ENCODE measurements at places on chromosomes 16 and 17. TPM values are rescaled to one million over a fixed set of nuclear protein-coding genes. Genes with fewer than 3 reads are reported as not detected.

Gene ADGRG3
- total RNA-seq: 0.14 TPM

Gene KRT39
- total RNA-seq: not detected

Gene GCGR
- total RNA-seq: not detected

DNA sequence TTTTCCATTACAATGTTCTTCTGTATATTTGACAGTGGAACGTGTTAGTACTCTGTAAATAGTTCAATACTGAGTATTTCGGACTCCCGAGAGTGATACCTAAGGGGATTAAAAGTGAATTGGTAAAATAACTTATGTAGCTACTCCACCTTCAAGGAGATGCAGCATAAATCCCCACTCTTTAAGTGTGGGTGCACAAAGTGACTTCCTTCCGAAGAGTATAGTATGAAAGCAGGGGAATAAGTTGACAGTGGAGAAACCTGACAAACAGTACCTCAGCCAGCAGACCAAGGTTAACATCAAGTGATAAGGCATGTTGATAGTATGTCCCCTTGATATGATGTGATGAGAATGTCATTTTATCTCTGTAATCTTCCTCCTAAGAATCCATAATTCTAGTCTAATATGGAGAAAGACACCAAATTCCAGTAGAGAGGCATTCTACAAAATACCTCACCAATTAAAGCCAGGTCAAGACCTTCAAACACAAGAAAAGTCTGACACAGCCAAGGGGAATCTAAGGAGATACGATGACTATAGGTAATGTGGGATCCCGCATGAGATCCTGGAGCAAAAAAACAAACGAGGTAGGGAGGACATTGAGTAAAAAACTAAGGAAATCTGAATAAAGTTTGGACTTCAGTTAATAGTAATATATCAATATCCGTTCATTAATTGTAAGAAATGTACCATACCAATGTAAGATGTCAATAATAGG lies 1.8 kb upstream of the ZPBP2 start:
- no peak for DNase-seq

DNA sequence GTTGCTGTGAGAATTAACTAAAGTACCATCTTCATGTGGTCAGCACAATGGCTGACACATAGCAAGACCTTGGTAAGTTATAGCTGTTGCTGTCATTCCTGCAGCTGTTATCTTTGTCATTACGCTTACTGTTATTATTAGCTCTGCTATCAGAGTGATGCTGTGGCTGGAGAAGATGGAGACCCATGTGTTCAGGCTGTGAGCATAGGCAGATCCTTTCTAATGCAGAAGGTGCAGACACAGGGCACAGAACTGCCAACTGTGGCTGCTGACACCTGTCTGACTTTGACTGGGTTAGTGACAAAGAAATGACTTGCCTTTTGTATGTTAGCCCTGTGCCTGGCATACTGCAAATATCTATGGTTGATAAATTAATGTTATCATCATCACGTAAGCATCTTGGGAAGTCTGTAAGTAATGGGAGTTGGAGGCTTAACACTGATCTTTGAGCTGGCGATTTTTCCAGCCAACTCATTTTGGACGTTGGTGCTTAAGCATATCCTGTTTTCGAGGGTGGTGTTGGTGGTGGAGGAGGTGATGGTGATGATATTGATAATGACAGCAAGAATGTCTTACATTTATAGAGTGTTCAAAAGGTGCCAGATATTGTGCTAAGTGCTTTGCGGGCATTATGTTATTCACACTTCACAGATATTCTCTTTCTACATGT lies 695.3 kb downstream of the WWOX start:
- no peak for DNase-seq

Gene NARF
- 64.2 TPM for total RNA-seq

DNA sequence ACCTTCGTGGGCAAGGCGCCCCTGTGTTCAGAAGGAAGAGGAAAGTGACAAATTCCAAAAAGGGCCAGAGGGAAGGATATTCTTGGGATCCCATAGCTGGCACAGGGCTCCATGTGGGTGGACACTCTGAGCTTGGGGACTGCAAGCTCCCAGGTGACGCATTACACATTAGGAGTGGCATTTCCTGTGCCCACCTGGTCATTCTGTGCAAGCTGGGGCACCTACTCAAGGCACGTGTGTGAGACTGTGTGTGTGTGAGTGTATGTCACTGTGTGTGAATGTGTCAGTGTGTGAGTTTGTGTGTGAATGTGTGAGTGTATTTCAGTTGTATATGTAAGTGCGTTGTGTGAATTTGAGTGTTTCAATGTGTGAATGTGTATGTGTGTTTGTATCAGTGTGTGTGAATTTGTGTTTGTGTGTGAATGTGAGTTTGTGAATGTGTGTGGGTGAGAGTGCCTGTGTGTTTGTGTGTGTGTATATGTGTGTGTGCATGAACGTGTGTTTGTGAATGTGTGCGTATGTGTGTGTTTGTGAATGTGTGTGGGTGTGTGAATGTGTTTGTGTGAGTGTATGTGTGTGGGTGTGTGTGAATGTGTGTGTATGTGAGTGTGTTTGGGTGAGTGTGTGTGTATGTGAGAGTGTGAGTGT lies 1.6 kb upstream of the CD300A start:
- DNase-seq: no peak

DNA sequence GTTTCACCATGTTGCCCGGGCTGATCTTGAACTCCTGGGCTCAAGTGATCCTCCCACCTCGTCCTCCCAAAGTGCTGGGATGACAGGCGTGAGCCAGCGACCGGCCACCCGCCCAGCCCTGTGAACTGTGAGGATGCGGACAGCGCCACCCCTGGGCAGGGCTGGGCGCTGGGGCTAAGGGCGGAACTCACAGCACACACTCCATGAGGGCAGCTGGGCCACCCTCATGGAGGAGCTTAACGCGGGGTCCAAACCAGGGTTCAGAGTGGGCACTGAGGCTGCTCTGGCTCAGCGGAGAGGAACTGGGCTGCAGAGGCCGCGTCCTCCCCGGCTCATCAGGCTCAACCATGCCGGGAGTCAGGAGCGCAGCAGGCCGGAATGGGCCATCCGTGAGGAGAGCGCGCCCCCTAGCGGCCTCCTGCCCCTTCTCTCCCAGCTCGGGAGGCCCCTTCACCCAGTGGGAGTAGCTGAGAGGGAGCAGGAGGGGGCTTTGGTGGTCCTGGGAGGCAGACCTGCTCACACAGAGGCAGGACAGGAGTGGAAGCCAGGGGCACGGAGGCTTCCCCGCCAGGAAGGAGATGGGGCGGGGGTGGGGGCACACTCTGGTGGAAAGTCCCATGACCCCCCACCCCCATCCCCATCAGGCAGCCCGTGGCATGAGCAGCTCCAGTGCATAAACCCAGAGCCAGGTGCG lies 13.8 kb downstream of the CORO7 start:
- DNase-seq: peak; percentile 78

DNA sequence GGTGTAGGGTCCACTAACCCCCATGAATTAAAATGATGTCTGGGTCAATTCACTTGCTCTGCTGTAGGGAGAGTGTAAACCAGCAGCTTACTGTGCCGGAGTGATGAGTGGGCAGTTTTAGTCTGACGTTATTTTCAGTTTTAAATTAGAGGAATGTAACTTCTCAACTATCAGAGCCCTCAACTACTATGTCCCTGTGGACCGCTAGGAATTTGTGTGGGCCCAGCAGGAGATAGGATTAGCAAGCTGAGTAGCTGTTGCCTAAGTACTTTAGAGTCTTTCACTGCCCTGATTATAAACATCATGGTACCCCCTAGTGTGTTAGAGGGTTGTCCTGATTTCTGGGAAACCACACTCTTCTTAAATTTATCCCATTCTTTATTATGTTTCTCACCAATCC lies 11.4 kb downstream of the MARVELD3 start:
- DNase-seq: no peak

DNA sequence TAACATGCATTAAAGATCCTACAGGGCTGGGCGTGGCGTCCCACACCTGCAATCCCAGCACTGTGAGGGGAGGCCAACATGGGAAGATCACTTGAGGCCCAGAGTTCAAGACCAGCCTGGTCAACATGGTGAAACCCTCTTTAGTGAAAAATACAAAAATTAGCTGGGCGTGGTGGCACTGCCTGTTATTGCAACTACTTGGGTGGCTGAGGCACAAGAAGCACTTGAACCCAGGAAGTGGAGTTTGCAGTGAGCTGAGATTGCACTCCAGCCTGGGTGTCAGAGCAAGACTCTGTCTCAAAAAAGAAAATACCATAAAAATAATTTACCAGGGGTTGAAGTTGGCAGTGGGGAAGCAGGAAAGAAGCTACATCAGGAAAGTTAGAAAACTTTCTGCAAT lies 12.9 kb downstream of the TXNDC11 start:
- no peak for DNase-seq

Gene SOX9
- total RNA-seq: not detected

Gene ACSM2B
- not detected for total RNA-seq
